Stomach (tissue), 19 donors: ENCODE measurements at places on chromosomes 11 and 22.

- no peaks in the 10 kb centered on the region for H3K27me3 ChIP-seq
- no peak for DNase-seq
- peaks cover 11% of the 10 kb centered on the region for H3K36me3 ChIP-seq
- no peaks in the 10 kb centered on the region for H3K4me1 ChIP-seq
Measured at GRCh38 chr11:10030122-10030490, 263.9 kb downstream of the SBF2 start.

GRCh38 chr22:19466126-19466716 lies 12.8 kb downstream of the UFD1 start:
- no peak overlapping the region for H3K27ac ChIP-seq
- no peaks in the 10 kb centered on the region for H3K4me1 ChIP-seq
- H3K4me3 ChIP-seq = no peak overlapping the region
- DNase-seq = no peak

DNA sequence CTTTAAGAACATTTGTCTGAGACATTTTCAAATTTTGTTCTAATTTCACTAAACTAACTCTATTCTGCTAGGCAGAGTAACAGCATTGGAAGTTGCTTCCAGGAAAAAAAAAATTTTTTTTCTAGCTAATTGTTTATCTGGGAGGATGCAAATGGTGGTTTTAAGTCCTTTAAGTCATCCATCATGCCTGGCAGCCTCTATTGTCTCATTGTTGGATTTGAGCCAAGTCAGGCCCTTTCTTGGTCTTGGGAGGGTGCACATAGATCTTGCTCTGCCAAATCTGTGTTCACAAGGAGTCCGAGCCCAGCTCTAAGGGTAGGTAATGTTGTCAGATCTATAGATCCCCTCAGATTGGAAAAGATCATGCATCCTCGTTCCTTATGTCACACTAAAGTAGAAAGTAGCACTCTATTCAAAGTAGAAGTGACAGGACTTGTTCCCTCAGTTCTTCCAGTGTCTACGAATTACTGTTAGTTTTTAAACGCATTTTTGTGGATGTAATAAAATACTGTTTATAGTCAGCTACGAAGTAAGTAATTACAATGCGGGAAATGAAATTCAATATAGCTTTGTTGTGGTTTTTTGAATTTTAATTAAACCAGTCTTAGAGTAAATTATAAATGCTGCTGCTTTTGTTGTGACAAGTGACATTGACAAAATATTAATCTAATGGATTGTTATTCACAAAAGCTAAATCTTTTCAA lies 166.0 kb upstream of the RASSF10 start:
- H3K36me3 ChIP-seq = no peaks in the 10 kb centered on the region
- peak overlapping the region; percentile 4 for H3K27ac ChIP-seq
- H3K27me3 ChIP-seq = no peaks in the 10 kb centered on the region

- peak; percentile 92 for DNase-seq
- H3K27ac ChIP-seq = no peak overlapping the region
- no peak overlapping the region for H3K4me3 ChIP-seq
- H3K4me1 ChIP-seq = peaks cover 10% of the 10 kb centered on the region
Measured at GRCh38 chr11:70742553-70743291, 344.4 kb downstream of the CTTN start.

- no peak overlapping the region for H3K4me3 ChIP-seq
- peaks cover 36% of the 10 kb centered on the region for H3K4me1 ChIP-seq
- no peak for DNase-seq
- no peaks in the 10 kb centered on the region for H3K27me3 ChIP-seq
Measured at GRCh38 chr11:76655501-76656049, 15.0 kb downstream of the LRRC32 start.

DNA sequence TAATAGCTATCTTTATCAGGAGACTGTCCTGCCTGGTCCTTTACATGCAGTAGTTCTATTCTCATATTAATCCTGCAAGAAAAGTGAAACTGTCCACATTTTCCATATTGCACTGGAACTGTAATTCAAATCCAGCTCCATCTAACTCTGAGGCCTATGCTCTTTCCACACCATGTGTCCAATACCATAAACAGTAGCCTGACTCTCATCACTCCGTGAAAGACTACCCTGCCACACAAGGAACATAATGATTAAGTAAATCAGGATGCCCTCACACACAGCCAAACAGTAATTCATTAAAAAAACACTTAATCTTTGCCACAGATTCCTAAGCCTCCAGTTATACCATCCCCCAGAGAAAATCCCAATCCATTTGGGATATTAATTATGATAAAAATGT lies 285.3 kb upstream of the PITPNB start:
- no peak overlapping the region for H3K27ac ChIP-seq
- no peaks in the 10 kb centered on the region for H3K36me3 ChIP-seq
- peaks cover 11% of the 10 kb centered on the region for H3K4me1 ChIP-seq
- H3K4me3 ChIP-seq = no peak overlapping the region
- no peak for DNase-seq

- peaks cover 9% of the 10 kb centered on the region for H3K4me1 ChIP-seq
- H3K27me3 ChIP-seq = no peaks in the 10 kb centered on the region
- H3K27ac ChIP-seq = no peak overlapping the region
- H3K4me3 ChIP-seq = no peak overlapping the region
- H3K36me3 ChIP-seq = no peaks in the 10 kb centered on the region
Measured at GRCh38 chr22:20927940-20928572, 10.8 kb downstream of the CRKL start.

DNA sequence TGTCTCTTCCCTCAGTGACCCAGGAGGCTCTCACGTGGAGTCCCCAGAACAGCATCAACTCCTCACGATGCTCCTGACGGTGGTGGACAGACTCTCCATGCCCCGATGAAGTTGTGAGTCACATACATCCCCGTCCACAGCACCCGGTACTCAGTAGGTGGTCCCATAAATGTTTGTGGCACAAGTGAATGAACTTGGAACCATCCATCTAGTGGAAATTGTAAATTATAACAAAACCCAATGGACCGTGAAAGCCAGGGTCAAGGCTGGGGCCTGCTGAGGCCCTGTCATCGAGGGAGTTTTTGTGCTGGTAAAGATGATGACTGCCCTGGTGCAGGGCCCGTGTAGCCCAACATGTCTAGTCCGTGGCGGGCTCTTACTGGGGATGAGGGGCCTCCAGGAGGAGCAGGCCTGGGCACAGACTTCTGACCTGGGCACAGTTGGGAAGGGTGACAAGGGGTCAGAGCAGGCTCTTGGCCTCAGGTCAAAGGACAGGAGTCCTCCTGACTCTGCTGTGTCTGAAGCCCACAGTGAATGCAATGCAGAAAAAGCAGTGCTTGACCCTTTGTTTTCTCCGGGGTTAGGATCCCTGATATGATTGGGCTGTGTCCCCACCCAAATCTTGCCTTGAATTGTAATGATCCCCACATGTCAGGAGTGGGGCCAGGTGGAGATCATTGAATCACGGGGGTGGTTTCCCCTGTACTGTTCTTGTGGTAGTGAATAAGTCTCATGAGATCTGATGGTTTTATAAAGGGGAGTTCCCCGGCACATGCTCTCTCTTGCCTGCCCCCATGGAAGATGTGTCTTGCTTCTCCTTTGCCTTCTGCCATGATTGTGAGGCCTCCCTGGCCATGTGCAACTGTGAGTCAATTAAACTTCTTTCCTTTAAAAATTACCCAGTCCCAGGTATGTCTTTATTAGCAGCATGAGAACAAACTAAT lies 20.0 kb upstream of the SMIM38 start:
- no peaks in the 10 kb centered on the region for H3K4me1 ChIP-seq
- H3K4me3 ChIP-seq = no peak overlapping the region
- H3K36me3 ChIP-seq = peaks cover 11% of the 10 kb centered on the region
- H3K27me3 ChIP-seq = no peaks in the 10 kb centered on the region
- DNase-seq = no peak
- H3K27ac ChIP-seq = peak overlapping the region; percentile 78

DNA sequence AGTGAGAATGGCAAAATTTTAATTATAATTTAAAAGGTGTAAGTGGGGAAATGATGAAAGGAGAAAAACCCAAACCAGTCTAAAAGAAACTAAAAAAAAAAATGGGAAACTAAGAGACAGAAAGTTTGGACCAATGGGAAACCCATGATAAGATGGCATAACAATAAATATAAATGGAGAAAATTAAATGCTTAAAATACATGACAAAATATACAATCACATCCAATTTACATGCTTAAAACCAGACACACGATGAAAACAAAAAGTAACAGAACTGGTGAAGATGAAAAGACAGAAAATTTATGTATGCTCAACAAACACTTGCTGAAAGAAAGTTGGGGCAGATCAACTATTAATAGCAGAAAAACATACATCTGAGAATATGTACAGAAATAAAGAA lies 1471.1 kb downstream of the TBC1D22A start:
- H3K36me3 ChIP-seq = no peaks in the 10 kb centered on the region
- H3K4me3 ChIP-seq = no peak overlapping the region
- H3K27me3 ChIP-seq = no peaks in the 10 kb centered on the region
- H3K27ac ChIP-seq = no peak overlapping the region
- no peak for DNase-seq

DNA sequence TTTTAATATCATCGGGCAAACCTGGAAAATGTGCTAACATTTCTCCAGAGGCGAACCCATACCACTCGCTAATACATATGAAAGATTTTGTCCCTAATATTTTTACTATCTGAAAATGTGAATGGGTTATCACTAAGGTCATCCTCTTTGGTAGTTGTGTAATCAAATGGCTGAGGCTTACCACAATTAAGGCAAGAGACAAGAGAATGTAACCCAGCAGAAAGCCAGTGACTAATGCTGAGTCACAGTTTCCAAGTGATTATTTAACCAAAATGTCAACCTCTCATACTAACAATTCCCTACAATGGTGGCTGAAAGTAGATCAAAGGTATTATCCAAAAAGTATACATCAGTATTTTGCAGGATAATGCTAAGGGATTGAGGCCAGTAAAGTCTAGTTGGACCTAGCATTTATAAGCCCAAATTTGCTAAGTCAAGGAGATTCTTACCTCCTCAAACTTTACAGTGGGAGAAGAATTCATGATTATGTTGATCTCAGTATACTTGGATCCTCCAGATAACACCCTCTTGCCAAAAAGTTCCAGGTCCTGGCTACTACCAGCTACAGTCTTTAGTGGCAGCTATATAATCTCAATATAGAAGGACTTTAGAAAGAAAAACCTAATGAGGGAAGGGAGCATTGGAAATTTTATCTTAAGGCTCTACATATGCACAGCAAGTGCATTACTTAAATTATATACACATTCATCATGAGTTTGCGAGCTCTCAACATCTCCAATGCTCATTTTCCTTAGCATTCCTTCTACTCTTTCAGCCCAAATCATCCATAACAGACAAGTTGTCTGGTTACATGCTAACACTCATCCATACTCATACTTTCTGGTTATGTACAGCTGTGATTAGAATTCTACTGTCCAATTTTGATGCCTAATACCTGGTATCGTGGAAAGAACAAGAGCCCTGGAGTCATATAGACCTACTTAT lies 25.4 kb downstream of the SIK3 start:
- peak overlapping the region; percentile 17 for H3K27ac ChIP-seq
- no peaks in the 10 kb centered on the region for H3K36me3 ChIP-seq
- H3K4me3 ChIP-seq = no peak overlapping the region
- DNase-seq = no peak
- H3K27me3 ChIP-seq = no peaks in the 10 kb centered on the region

DNA sequence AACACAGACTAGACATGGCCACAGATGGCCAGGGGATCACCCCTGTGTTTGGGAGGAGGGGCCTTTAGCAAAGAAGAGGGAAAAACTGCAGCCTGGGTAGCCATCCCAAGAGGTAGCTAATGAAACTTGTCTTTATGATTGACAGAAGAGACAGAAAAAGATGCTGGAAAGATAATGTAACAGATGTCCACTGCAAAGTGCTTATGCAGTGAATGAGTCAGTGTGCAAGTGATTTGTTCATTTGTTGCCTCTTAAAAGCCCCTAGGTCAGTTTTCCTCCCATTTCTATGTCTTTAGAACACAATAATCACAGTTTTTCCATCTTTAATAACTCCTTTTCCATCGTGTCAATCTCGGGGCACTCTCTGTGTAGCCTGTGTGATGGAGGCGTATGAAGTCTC lies 57.2 kb downstream of the INSC start:
- H3K36me3 ChIP-seq = no peaks in the 10 kb centered on the region
- no peak for DNase-seq
- no peak overlapping the region for H3K4me3 ChIP-seq
- H3K27ac ChIP-seq = no peak overlapping the region
- H3K27me3 ChIP-seq = no peaks in the 10 kb centered on the region
